ENCODE measurements at places on chromosomes 2 and 18. TPM values are rescaled to one million over a fixed set of nuclear protein-coding genes. Genes with fewer than 3 reads are reported as not detected.

- DNase-seq, result no peak
Measured at GRCh38 chr18:3872641-3873040, 422.7 kb downstream of the TGIF1 start.

DNA sequence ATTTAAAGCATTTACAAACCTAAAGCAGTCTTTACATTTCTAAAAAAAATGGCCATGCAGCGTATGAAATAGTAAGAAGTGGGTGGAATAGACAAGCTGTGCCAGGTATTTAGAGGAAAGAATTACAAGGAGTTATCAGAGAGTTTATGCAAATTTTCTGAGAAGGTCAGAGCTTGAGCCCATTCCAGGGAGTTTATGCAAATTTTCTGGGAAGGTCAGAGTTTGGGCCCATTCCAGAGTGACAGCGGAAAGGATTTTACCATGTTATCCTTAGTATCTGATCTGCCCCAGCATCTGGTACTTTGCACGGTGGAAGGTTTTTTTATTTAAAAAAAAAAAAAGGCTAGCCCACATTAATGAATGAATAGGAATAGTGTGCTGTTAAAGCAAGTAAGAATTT, 1.4 kb upstream of the DOK6 start:
- DNase-seq, result no peak

DNA sequence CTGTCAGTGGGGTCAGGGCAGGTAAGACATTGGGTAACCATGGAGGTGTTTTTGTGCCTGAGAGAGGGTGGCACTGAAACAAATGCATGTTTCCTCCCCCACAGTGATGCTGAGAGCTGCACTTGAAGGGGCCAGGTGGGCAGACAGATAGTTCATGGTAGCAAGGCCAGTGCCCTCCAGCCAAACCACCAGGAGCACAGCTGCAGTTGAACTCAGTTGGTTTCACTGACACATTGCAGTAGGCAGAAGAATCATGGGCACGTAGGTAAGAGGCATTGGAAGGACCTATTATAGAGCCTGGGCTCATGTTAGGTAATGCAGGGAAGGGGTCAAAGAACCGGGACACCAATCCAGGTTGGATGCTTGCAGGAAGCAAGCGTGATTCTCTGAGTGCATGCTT, 93.2 kb upstream of the ARL4C start:
- no peak for DNase-seq

DNA sequence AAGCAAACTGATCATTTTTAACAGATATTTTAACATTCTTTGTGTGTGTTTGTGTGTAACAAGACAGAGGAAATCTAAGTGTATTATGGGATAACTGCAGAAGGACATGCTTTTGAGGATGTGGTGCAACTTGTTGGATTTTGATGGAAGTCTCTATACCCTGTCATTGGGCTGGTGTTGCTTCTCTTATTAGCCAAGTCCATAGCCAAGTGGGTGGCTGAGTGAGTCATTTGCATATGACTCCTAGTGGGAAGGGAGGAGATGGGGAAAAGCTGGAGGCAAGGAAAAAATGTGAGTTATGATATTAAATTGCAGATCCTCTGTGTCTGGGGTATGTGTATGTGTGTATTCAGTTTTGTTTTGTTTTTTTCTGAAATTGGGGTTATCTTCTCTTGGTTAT, 879.9 kb downstream of the DCC start:
- DNase-seq, result no peak

GRCh38 chr2:40372283-40372985, 79.5 kb downstream of the SLC8A1 start:
- DNase-seq, result peak; percentile 33

Gene HOXD8
- 3.9 TPM for total RNA-seq

- DNase-seq, result peak; percentile 100
Measured at GRCh38 chr2:20051532-20052228, at the start of gene LAPTM4A. Gene LAPTM4A, minus strand, starts transcription at chr2:20051628. Its CDS starts 108 bp downstream, at chr2:20051520.

DNA sequence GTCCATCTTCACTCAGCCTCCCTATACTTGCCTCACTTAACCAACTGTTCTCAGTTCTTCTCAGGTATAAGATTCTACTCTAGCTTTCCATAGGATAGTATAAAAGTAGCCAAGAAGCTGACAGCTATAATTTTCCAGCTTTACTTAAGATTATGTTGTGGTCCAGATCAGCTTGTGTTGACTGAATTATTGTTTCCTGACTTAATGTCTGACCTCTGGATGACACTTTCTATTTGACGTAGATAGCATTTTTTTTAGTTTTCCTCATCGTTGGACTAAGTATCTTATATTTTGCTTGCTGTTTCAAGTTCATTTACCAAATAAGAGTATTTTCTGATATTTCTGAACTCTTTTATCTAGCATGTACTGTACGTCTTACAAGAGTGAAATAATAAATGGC, 1272.5 kb upstream of the CDH2 start:
- DNase-seq, result no peak

Gene CARF
- total RNA-seq, result 3.2 TPM

DNA sequence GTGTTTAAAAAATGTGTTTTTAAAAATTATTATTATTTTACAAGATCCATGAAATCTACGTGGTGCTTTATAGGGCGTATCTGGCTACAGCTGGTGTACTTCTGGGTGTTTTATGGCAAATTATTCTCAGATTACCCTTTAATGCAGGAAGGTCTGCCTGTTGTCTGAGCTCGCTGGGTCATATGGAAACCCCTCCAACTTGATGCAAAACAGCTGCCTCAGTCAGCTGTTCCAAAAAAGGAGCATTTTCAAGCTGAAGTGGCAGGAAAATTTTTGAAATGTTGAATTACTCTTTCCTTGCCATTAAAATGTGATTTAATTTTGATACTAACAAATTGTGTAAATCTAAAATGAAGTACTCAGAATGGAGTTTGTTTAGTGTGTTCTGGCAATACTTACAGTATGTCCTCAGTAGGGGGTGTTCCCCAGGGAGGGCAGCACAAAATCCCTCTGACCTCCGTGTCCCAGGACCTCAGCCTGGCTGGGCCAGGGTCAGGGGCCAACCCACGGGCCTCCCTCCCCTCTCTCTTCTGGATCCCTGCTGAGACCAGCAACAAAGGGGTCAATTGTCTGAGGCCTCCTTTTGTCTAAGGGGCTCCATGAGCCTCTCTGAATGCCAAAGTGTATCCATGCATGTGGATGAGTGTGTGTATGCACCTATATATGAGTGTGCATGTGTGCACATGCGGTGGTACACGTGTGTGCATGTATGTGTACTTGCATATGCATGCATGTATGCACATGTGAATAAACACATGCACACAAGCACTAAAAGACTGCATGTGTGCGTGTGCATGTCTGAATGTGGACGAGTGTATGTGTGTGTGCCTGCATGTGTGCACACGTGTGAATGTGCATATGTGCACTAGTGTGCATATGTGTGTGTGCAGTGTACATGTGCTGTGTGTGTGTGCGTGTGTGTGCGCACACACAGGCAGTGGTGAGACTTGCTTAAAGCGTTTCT, 105.4 kb downstream of the ACOXL start:
- DNase-seq, result no peak
